Central memory CD4-positive, alpha-beta T cell (primary cell): ENCODE measurements at places on chromosomes 7 and 10.

DNA sequence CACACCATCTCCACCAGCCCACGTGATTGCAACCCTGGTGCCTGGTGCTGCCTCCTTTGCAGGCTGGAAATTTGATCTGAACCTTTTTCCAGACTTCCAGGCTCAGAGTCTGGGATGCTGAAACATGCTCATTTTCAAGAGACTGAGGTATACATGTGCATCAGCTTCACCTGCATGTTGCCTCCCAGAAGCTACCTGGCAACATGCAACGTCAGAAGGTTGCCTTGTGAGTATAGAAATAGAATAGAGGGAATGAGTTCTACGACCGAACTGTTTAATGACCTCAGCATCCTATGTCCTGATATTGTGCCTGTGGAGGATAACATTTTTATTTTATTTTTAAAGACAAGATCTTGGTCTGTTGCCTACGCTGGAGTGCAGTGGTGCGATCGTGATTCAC lies 1.9 kb upstream of the ZNF212 start:
- no peak for DNase-seq

DNA sequence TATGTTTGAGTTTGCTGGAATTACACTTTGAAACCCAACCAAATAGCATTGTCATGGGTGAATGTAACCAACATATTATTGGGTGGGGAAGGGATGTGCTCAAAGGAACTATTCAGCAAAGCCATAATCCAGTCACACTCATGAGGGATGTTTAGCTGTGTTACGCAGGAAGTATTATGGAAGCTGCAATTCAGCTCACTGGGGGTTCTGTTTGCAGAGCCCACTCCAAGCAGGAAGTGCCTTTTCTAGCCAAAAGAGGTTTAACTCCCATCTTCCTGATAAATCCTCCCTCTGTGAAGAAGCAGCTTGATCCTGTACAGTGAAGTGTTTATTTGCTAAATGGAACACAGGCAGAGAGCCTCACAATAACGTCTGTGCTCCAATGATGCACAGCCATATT lies 172.5 kb downstream of the GLI3 start:
- DNase-seq = no peak

DNA sequence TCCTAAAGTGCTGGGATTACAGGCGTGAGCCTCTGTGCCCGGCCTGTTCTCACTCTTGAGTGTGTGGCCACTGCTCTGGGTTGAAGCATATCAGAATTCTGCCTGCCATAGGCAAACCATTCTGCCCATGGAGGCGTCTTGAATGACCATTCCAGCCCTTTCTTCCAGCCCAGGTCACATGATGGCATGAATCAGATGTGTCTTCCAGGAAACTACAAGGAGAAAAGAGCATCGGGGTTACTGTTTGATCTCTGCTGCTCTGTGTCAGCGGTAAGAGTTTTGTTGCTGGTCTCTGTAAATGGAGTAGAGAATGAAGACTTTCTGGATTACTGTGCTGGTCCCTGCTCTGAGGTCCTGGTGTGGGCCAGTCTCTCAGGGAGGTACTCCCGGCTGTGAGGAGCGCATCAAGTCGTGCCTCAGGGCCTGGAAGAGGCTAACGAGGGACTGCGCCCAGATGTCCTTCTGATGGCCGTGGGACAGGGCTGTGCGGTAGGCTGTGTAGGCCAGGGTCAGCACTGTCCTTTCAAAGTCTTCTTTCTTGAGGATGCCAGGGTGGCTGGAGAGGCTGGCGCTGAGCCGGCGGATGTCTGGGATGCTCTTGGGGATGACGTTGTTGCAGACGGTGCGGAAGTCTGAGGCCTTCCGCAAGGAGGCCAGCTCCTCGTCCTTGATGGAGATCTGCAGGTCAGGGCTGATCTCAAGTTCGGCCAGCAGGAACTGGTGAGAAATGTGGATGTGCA lies 5.8 kb upstream of the SLC13A4 start:
- DNase-seq = no peak

- DNase-seq = no peak
Measured at GRCh38 chr7:24024276-24025068, 259.5 kb upstream of the NPY start.

DNA sequence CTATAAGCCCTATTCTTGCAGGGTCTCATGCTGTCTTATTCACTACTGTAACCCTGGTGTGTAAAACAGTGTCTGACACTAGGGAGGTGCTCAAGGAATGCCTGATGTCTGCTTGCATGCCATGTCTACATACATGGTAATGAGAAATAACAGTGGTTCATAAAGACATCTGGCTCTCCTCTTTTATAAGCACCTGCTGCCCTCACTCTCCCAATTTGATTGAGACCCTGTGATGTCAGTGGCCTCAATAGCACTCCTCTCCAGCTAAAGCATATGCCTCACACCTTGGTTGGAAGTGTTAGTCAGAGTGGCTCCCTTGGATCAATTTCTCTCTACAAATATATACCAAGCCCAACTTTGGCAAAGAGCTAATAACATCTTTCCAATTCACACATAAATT lies 30.6 kb downstream of the ANK3 start:
- no peak for DNase-seq

DNA sequence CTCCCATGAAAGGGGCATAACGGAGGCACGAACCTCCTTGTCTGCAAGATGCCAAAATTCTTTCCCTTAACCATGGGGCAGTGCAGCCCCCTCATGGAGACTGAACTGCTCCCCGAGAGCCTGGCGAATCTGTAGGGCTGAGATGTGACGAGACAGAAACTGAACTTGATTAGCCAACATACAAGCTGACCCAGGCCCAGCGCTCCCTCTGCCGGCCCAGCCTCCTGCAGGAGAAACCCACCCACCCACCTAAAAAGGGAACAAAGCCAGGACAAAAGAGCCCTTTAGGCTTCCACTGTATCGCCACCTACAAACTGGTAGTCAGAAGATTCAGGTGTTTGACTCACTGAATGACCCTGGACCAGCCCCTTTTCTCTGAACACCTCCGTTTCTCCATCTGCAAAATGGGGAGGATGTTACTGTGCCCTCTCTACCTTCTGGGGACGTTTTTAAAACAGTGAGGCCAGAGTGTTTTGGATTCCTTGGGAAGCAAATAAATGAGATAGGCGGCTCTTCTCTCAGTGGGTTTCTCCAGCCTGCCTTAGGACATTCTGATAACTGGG lies 58.4 kb downstream of the C10orf105 start:
- no peak for DNase-seq

DNA sequence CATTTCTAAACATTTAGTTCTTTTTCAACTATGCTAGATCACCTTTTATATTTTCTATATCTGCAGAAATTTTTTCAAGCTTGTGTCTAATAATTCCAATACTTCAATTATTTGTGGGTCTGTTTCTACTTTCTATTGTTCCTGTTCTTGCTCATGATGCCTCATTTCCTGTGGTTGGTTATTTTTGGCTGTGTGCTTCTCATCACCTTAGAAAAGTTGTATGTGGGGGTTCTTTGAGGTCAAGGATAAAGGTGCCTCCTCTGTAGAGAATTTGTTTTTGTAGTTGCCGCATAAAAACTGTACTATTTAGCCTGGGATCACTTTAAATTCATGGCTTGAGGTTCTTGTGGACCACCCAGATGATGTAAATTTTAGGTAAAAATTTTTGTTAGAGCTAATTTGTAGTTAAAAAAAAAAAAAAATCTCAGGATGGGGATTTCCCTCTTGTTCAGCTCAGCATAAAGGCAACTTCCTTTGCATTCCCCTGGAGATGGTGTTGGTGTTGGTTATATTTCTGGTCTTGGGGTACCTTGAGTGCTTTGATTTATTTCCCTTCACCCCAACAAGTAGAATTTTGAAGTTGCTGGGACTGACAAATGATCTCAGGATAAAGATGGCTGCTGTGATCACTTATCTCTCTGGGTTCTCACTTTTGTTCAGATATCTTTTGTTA lies 27.0 kb upstream of the JAZF1 start:
- DNase-seq = no peak

DNA sequence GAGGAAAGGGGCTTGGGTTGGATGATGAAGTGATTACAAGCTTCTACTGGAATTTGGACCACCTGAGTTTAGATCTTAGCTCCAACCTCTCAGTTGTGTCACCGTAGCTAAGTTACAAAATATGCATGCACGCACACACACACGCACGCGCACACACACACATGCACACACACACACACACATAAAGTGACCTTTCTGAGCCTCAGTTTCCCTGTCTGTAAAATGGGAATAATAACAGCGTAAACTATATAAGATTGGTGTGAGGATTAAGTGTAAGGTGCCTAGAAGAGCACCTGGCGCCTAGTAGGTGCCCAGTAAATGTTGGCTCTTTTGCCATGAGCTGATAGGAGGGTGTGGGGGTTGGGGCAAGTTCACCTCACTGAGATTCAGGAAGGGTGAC lies 12.6 kb upstream of the AQP1 start:
- DNase-seq = no peak

- DNase-seq = no peak
Measured at GRCh38 chr10:59839576-59839975, 66.8 kb downstream of the CCDC6 start.

DNA sequence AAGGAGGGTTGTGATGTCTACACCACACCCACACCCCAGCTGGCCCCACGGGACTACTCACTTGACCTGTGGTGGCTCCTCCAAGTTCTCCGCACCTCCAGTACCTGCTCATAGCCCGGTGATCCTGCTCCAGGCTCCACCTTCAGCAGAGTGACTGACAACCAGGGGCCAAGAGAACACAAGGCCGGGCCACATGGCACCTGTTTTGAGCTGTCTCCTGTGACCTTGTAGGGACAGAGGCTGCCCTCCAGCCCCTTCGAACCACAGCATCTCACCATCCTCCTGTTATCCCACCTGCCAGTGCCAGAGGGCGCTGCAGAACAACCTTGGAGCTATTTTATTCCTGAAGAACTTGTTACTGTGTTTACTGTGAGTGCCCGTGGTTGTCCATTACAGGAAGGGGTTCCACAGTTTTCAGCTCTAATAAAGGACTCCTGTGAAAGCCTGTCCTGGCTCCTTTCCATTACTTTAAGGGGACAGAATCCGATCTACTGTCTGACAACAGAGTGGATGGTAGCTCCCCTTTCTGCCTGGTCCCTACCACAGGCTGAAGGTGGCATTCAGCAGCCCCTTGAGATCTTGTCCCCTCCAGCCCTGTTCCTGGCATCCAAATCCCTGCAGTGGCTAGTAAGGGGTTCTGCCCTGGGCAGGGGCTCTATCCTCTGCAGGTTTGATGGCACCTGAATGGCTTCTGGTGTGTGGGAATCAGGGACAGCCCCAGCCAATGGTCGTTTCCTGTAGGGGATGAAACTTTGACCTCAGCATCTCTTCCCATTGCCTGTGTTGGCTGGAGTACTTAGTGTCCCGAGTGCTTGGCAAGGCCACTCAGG lies 50.8 kb downstream of the C10orf120 start:
- DNase-seq = no peak

DNA sequence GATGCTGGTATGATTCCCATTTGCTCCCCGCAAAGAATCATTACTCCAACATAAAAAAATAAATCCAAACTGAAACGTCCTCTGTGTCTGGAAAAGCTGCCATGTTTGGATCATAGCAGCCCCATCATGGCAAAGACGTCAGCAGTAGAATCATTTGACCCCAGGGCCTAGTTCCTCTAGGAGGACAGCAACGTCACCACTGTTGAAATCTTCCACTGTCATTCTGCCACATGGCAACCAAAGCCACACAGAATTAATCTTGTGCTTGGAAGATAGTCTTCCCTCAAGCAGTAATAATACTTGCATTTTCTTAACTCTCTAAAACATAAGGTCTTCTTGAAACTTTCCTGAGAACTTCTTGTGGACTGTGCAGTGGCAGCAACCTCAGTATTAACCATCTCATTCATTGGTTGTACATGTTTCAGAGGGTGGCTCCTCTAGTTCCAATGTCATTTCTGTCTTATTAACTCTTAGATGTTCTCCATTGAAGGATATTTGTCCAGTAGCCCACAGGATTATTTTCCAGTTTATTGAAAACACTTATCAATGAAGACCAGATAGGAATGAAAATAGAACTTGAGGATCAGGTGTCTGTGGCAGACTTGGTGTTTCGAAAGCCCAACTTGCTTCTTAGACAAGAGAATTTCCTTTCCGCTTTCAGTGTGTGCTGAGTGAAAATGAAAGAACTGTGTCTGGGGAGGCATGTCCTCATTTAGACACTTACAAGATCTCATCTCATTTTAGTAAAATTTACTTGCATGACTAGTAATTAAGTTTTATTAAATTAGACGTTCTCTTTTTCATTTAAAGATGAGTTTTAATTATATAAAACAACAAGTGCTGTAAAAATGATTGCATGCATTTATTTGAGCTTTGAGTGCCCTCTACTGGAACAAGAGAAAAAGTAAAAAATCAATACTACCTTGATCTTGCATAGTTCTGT lies 28.9 kb upstream of the INHBA start:
- no peak for DNase-seq

- DNase-seq = no peak
Measured at GRCh38 chr7:30707391-30708357, 25.4 kb upstream of the CRHR2 start.

DNA sequence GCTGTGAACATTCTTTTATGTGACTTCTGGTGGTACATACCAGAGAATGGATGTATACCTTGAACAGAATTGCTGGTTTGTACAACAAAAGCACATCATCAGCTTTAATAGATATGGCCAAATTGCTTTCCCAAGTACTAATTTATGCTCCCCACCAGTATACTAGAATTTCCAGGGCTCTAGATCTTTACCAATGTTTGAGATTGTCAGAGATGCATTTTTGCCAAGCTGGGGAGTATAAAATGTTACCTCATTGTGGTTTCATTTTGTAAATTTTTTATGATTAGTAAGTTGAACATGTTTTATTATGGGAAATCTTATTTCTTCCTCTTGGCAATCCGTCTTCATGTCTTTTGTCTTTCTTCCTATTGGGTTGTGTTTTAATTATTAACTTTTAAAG lies 179.9 kb upstream of the TMEM106B start:
- no peak for DNase-seq

DNA sequence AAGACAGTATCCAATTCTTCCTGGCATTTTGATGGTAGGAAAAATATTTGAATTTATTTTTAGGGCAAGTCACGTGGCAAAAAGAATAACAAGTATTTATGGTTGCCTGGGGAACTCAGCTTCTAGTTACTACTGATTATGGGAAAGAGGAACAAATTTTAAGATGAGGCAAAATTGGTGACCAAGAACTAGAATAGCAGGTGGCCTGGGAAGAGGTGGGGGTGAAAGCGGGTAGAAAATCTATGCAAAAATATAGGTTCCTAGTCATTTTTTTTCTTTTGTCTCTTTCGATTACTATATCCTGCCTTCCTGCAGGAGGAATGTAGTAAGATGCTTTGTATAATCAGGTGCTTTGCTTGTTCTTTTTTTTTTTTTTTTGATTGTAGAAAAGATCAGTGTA lies 27.8 kb downstream of the ENTPD1 start:
- DNase-seq = no peak

DNA sequence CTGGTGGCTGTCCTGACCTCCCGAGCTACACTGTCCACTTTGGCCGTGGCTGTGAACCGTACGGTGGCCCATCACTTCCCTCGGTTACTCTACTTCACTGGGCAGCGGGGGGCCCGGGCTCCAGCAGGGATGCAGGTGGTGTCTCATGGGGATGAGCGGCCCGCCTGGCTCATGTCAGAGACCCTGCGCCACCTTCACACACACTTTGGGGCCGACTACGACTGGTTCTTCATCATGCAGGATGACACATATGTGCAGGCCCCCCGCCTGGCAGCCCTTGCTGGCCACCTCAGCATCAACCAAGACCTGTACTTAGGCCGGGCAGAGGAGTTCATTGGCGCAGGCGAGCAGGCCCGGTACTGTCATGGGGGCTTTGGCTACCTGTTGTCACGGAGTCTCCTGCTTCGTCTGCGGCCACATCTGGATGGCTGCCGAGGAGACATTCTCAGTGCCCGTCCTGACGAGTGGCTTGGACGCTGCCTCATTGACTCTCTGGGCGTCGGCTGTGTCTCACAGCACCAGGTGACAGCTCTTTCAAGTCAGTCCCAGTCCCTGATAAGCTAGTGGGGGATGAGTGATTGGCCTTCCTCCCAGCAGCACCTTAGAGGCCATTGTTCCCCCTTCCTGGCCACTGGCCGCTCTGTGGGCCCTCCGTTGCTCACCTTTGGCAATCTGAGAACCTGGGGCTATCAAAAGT lies 3.0 kb downstream of the CHPF2 start:
- DNase-seq = no peak
